HepG2 (cell line): ENCODE measurements at places on chromosomes 5 and 9. TPM values are rescaled to one million over a fixed set of nuclear protein-coding genes. Genes with fewer than 3 reads are reported as not detected.

GRCh38 chr9:130989891-130990290 is 19.1 kb upstream of the LAMC3 start:
- no peak for DNase-seq
- H3K36me3 ChIP-seq: no peaks in the 10 kb centered on the region
- H3K4me3 ChIP-seq: no peak overlapping the region
- H3K27ac ChIP-seq: no peak overlapping the region
- peaks cover 11% of the 10 kb centered on the region for H3K27me3 ChIP-seq

GRCh38 chr5:59542851-59543820 is 350.4 kb downstream of the PDE4D start:
- no peaks in the 10 kb centered on the region for H3K27me3 ChIP-seq
- H3K27ac ChIP-seq: no peak overlapping the region
- no peak overlapping the region for H3K4me3 ChIP-seq
- no peak for DNase-seq
- H3K36me3 ChIP-seq: no peaks in the 10 kb centered on the region

DNA sequence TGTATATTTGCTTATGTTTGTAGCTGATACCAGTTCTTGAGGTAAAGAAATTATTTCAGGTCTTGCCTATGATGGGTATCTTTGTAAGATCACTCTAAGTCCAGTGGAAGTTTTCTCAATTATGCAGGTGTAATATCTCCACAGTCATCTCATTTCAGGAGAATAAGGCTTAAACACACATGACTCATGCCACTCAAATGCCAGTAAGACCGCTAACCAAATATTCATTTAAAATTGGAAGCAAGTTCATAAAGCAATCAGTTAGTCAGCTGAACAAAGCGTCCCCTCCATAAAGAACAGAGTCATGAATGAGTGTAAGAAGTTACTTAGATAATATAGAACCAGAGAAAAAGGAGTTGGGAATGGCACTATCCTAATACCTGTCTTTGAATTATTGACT is 248.7 kb downstream of the LURAP1L start:
- no peak overlapping the region for H3K27ac ChIP-seq
- H3K27me3 ChIP-seq: no peaks in the 10 kb centered on the region
- peak; percentile 9 for DNase-seq
- H3K36me3 ChIP-seq: no peaks in the 10 kb centered on the region
- no peaks in the 10 kb centered on the region for H3K4me1 ChIP-seq

DNA sequence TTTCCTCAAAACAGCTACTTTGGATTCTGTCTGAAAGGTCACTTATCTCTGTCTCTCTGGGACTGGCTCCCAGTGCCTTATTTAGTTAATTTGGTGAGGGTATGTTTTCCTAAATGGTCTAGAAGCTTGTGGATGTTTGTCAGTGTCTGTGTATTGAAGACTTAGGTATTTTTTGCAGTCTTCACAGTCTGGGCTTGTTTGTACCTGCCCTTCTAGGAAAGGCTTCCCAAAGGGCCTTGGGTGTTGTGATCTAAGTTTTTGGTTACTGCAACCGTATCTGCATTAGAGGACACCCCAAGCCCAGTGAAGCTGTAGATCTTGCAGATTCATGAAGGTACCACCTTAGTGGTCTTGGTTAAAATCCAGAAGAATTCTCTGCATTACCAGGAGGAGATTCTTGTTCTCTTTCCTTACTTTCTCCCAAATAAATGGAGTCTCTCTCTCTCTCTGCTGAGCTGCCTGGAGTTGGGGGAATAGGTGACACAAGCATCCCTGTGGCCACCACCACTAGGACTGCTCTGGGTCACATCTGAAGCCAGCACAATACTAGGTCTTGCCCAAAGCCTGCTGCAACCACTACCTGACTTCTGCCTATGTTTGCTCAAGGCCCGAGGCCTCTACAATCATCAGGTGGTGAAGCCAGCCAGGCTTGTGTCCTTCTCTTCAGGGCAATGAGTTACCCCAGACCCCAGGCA is 17.8 kb upstream of the CCNB1 start:
- peaks cover 10% of the 10 kb centered on the region; the same call in 1 of the 2 replicates for H3K4me1 ChIP-seq
- no peaks in the 10 kb centered on the region for H3K27me3 ChIP-seq
- no peaks in the 10 kb centered on the region for H3K36me3 ChIP-seq
- H3K27ac ChIP-seq: no peak overlapping the region
- DNase-seq: no peak

GRCh38 chr5:132389585-132390286 is 20.2 kb downstream of the SLC22A5 start:
- H3K27me3 ChIP-seq: no peaks in the 10 kb centered on the region
- no peak overlapping the region for H3K4me3 ChIP-seq
- peaks cover 37% of the 10 kb centered on the region for H3K4me1 ChIP-seq
- no peak overlapping the region for H3K27ac ChIP-seq
- DNase-seq: no peak
- H3K36me3 ChIP-seq: peaks cover 4% of the 10 kb centered on the region; the same call in 2 of the 3 replicates

DNA sequence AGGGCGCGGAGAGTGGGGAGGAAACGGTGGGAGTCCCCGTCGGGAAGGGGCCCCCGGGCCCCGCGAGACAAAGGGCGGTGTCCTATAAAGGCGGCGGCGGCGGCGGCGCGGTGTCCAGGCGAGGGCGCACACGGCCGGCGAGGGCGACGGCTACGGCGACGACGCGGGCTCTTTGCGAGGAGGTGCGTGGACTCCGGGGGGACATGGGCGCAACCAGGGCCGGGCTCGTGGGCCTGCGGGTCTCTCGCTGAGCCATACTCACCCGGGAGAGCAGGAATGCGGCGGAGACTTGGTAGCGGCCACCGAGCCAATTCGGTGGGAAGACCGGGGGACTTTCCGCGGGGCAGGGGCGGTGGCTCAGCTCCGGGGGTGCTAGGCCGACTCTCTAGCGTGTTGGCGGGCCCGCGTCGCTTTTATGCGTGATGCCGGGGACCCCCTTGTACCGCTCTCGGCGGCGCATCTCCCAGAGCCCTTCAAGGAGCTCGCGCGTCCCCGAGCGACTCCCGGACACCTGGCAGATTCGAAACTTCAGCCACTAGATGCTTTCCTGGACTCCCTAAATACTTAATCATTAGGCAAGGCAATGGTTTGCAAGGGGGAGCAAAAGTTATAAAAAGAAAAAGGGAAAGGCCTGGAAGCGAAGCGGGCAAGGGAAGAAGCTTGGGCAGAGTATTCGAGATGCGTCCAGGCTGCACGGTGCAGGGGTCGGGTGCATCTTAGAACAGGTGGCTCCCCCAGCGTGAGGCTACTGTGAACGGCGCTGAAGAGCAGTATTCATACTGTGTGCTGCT is 5.9 kb upstream of the TAL2 start:
- H3K4me1 ChIP-seq: peaks cover 16% of the 10 kb centered on the region
- no peak for DNase-seq
- H3K4me3 ChIP-seq: peak overlapping the region; percentile 77
- H3K27ac ChIP-seq: no peak overlapping the region
- peaks cover 6% of the 10 kb centered on the region for H3K27me3 ChIP-seq

- H3K27me3 ChIP-seq: no peaks in the 10 kb centered on the region
- no peaks in the 10 kb centered on the region for H3K36me3 ChIP-seq
- no peak for DNase-seq
- H3K4me1 ChIP-seq: peaks cover 67% of the 10 kb centered on the region
- H3K4me3 ChIP-seq: no peak overlapping the region
- H3K27ac ChIP-seq: no peak overlapping the region
Observed at GRCh38 chr9:136995362-136995761, 1.0 kb downstream of the CLIC3 start.

GRCh38 chr5:155540000-155540595 is 526.5 kb downstream of the KIF4B start:
- no peaks in the 10 kb centered on the region for H3K27me3 ChIP-seq
- no peak overlapping the region for H3K4me3 ChIP-seq
- H3K36me3 ChIP-seq: no peaks in the 10 kb centered on the region
- no peak for DNase-seq
- no peaks in the 10 kb centered on the region for H3K4me1 ChIP-seq
- H3K27ac ChIP-seq: no peak overlapping the region

The TMEM267 gene
- total RNA-seq: 11.2 and 12.6 TPM in 2 replicates

The PDLIM4 gene
- total RNA-seq: 0.80 and 1.1 TPM in 2 replicates

The ACOT12 gene
- total RNA-seq: not detected in 2 replicates

The EFNA5 gene
- total RNA-seq: not detected in 2 replicates

The SHISAL2B gene
- total RNA-seq: not detected in 2 replicates

The SLF1 gene
- 9.1 and 10.4 TPM in 2 replicates for total RNA-seq
